ENCODE measurements at places on chromosomes 11 and 22. TPM values are rescaled to one million over a fixed set of nuclear protein-coding genes. Genes with fewer than 3 reads are reported as not detected.

GRCh38 chr11:27660171-27660570 lies 40.1 kb downstream of the BDNF start:
- DNase-seq, result no peak

GRCh38 chr11:126007238-126007637 lies 55.4 kb downstream of the CDON start:
- no peak for DNase-seq

DNA sequence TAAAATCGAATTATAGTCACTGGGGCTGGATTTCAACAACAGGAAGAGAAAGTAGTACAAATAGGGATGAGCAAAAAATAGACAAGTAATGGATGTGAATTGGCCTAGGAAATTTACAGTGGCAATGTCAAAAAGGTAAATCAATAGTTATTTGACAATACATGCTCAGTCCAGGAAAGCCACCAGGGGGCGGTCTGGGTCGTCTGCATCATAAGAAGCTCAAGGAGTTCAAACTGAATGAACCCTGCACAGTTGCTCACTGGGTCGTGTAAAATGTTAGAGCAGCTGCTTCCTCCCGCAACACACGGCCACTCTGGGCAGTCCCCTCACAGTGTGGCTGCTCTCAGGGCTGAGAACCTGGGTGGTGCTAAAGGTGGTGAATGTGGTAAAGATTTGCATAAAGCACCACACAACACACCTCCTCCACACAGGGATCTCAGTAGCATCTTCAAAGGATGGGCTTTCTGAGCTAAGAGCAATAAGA lies 85.9 kb downstream of the ZNF280B start:
- peak; percentile 78 for DNase-seq

- peak; percentile 67 for DNase-seq
These were observed 2.3 kb downstream of the KRTAP5-11 start for GRCh38 chr11:71580057-71581003.

Gene ESRRA
- polyA plus RNA-seq, result 33.1 TPM

Gene MS4A1
- not detected for polyA plus RNA-seq

Gene GP1BB
- 46.2 TPM for polyA plus RNA-seq

Gene MUC15
- polyA plus RNA-seq, result not detected

DNA sequence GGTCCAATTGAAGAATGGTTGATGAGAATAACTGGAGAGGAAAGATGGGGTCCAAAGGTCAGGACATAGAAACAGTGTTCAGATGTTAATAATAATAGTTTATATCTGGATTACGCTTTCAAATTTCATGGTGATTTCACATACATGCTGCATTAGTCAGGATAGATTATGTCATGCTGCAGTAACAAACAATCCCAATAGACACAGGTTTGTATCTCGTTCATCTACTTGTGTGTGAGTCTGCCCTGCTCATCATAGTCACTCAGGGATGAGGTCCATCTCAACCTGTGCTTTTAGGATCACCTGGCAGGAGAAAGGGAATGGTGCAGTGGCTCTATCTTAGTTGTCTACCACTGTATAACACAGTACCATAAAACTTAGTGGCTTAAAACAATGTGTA lies 48.0 kb upstream of the PLET1 start:
- DNase-seq, result no peak

GRCh38 chr11:10975287-10975721 lies 117.5 kb upstream of the ZBED5 start:
- DNase-seq, result peak; percentile 84

- no peak for DNase-seq
These were observed 10.8 kb downstream of the PRR33 start for GRCh38 chr11:1880746-1881441.

Gene GPR83
- polyA plus RNA-seq, result 3.4 TPM

Gene SCGB2A2
- not detected for polyA plus RNA-seq

Gene CXCR5
- polyA plus RNA-seq, result 0.07 TPM

DNA sequence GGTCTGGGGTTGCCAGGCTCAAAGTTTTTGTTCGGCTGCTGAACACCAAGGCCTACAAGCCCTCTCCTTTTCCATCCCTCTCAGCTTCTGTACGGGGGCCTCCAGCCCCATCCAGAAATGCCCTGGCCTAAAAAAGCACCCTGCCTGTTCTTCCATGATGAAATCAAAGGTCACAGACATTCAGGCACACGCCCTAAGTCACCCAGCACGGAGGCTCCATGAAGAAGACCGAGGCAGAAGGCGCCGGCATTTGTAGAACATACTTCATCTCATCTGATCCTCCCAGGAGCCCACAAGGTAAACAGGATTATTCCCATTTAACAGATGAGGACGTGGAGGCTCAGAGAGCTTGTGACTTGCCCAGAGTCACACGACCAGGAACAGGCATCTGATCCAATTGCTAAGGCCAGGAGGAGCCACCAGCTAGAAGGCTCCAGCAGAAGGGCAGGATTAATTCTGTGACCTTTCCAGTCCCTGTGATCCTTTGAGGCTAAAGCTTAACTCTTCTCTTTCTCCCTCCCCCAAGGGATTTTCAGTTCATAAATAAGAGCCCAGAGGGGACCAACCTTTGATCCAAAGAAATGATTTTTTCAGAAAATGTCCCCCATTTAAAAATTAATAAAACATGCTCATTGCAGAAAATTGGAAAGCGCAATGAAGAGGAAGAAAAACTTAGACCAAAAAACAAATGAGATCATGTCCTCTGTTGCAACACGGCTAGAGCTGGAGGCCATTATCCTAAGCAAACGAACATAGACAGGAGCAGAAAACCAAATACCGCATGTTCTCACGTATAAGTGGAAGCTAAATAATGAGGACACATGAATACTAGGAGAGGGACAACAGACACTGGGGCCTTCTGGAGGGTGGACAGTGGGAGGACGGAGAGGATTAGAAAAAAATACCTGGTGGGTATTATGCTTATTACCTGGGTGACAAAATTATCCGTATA lies 38.7 kb downstream of the CYTH4 start:
- no peak for DNase-seq

Gene SVIP
- 13.4 TPM for polyA plus RNA-seq

DNA sequence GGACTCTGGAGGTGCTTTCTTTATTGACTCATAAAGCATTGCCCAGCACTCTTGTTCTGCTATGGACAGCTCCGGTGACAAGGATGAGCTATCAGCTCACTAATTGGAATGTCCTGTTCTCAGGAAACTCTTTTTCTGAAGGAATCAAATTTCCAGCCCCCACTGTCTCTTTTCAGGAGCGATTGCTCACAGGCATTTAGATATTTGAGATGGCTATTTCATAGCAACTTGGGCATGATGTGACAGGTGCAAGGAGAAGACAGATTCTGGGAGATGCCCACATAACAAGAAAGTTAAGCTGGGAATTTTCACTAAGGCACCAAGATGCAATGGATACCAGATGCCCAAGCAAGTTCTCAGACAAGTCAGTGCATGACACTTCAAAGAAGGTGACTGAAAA lies 123.4 kb upstream of the CSNK2A3 start:
- no peak for DNase-seq

GRCh38 chr11:61919705-61920631 lies 2.6 kb upstream of the RAB3IL1 start:
- DNase-seq, result no peak

GRCh38 chr11:78265326-78265725 lies 76.6 kb downstream of the USP35 start:
- no peak for DNase-seq

- DNase-seq, result peak; percentile 94
These were observed 15.3 kb upstream of the TEF start for GRCh38 chr22:41366323-41367029.

Gene RPS6KB2
- 30.9 TPM for polyA plus RNA-seq

- no peak for DNase-seq
These were observed 74.2 kb upstream of the SLC25A18 start for GRCh38 chr22:17489101-17489500.

DNA sequence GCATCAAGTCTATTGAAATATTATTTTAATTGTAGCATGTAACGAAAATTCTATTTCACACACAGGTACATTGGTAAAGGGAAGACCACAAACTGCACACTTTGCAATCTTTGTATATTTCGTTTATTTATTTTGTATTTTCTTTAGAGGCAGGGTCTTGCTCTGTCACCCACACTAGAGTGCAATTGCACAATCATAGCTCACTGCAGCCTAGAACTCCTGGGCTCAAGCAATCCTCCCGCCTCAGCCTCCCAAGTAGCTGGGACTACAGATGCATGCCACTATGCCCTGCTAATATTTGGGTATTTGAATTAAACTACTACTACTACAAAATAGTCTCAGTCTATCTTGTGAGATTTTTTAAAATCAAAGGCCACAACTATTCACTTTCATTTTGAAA lies 42.7 kb downstream of the GAB2 start:
- no peak for DNase-seq

GRCh38 chr11:113376156-113376555 lies 11.4 kb upstream of the ANKK1 start:
- DNase-seq, result no peak

Gene OR56A1
- not detected for polyA plus RNA-seq

GRCh38 chr11:100680070-100680469 lies 7.0 kb upstream of the ARHGAP42 start:
- DNase-seq, result peak; percentile 82

- DNase-seq, result no peak
These were observed 38.9 kb downstream of the FZD4 start for GRCh38 chr11:86916330-86916729.

Gene SMIM35
- 1.1 TPM for polyA plus RNA-seq

Gene APLP2
- polyA plus RNA-seq, result 239 TPM

GRCh38 chr11:30868626-30869081 lies 282.5 kb upstream of the MPPED2 start:
- DNase-seq, result no peak

Gene RAB39A
- polyA plus RNA-seq, result 5.6 TPM

DNA sequence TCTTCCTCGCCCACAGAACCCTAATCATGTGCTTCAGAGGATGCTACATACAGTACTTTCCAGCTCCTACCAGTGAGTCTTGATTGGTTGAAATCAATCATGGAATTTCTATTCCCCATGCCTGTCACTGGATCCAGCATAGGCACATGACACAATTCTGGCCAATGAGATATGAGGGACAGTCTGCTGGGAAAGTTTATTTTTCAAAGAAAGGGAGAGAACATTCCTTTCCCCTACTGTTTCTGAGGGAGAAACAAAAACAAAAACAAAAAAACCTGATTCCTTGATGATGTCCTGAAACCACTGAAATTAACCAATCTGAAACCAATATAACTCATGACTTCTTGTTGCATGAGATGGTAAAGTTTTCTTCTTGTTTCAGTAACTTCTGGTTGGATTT lies 3.3 kb upstream of the RCN1 start:
- no peak for DNase-seq

Gene MS4A4E
- polyA plus RNA-seq, result not detected

DNA sequence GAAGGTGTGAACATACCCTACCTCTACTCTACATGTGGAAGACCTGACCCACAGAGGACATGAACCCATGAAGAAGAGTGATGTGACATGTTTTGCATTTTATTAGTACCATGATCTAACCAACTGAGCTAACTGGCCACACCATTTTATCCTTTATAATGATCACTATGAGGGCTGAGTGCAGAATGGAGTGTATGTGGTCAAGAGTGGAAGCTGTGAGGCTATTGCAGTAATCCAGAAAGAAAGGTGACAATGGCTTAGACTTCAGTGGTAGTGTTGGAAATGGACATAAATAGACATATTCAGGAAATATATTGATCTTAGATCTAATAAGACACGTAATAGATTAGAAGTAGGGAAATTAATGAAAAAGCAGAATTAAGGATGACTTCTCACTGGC lies 3.8 kb downstream of the SRSF8 start:
- no peak for DNase-seq

DNA sequence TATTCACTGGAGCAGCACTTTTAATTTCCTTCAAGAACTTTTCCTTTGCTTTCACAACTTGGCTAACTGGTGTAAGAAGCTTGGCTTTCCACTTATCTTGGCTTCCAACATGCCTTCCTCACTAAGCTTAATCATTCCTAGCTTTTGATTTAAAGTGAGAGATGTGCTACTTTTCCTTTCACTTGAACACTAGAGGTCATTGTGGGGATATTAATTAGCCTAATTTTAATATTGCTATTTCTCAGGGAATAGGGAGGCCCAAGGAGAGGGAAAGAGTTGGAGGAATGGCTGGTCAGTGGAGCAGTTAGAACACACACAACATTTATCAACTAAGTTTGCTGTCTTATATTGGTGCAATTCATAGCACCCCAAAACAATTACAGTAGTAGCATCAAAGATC lies 24.6 kb upstream of the CCDC90B start:
- no peak for DNase-seq

DNA sequence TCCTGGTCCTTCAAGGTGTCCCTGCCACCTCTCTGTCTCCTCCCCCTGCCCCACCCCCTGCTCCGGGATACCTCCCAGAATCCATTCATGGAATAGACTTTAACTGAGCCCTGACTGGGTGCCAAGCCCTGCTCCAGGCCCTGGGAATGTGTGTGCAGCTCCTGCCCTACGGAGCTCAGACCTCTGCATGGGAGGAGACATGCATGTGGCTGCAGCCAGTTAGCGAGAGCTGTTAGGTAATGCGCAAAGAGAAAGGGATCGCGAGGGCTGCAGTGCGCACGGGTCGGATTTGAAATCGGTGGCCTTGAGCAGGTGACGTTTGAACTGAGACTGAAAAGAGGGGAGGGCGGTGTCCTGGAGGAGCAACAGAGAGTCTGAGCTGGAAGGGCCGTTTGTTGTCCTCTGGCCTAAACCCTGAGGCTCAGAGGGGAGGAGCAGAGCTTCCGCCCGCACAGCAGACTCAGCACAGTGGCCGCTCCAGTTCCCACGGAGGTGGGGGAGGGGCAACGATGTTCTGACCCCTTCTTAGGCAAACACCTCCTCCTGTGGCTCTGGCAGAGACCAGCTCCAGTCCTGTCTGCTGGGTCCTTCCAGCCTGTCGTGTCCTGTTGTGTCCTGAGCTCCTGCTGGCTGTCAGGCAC lies 19.8 kb upstream of the LRRC10B start:
- DNase-seq, result peak; percentile 85

GRCh38 chr11:105942921-105943320 lies 79.1 kb downstream of the MSANTD4 start:
- no peak for DNase-seq

DNA sequence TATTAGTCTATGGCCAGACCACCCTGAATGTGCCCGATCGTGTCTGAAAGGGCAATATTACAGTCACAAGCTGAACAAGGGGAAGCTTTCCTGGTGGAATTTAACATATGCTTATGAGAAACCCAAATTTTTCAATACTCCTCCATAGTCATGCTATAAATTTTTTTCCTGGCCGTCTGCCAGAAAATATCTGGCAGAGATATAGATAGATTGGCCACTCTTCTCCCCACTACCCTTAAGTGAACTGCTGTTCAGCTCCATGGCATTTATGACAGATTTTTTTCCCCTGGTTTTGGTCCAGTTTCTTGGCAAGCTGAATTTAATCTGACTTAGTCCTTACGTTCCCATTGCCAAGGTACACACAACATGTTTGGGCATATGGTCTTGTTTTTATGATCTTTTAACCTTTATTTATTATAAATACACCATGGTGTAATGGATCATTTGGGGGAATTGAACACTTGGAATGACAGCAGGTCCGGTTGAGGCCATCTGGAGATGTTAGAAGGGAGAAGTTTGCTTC lies 328.5 kb downstream of the CNTN5 start:
- DNase-seq, result no peak

GRCh38 chr11:100612766-100613165 lies 74.3 kb upstream of the ARHGAP42 start:
- DNase-seq, result peak; percentile 42

Gene TNNT3
- polyA plus RNA-seq, result 0.58 TPM

Gene SLC25A18
- polyA plus RNA-seq, result 40.2 TPM

Gene SLN
- not detected for polyA plus RNA-seq
